Activated CD8-positive, alpha-beta memory T cell treated with anti-CD3 and anti-CD28 coated beads for 1 hour (primary cell): ENCODE measurements at places on chromosomes 1 and 21.

GRCh38 chr1:28243685-28244311 is 7.9 kb downstream of the ATP5IF1 start:
- no peak for DNase-seq

- no peak for DNase-seq
Observed at GRCh38 chr21:34979383-34979782, 69.7 kb downstream of the RUNX1 start.

DNA sequence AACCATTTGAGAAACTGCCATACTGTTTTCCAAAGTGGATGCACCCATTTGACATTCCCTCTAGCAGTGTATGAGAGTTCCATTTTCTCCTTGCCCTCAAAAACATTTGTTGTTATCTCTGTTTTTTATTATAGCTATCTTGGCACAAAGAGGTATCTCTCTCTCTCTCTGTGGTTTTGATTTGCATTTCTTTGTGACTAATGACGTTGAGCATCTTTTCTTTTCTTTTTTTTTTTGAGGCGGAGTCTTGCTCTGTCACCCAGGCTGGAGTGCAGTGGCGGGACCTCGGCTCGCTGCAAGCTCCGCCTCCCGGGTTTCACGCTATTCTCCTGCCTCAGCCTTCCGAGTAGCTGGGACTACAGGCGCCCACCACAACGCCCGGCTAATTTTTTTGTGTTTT is 17.4 kb upstream of the ZMYM6 start:
- no peak for DNase-seq

DNA sequence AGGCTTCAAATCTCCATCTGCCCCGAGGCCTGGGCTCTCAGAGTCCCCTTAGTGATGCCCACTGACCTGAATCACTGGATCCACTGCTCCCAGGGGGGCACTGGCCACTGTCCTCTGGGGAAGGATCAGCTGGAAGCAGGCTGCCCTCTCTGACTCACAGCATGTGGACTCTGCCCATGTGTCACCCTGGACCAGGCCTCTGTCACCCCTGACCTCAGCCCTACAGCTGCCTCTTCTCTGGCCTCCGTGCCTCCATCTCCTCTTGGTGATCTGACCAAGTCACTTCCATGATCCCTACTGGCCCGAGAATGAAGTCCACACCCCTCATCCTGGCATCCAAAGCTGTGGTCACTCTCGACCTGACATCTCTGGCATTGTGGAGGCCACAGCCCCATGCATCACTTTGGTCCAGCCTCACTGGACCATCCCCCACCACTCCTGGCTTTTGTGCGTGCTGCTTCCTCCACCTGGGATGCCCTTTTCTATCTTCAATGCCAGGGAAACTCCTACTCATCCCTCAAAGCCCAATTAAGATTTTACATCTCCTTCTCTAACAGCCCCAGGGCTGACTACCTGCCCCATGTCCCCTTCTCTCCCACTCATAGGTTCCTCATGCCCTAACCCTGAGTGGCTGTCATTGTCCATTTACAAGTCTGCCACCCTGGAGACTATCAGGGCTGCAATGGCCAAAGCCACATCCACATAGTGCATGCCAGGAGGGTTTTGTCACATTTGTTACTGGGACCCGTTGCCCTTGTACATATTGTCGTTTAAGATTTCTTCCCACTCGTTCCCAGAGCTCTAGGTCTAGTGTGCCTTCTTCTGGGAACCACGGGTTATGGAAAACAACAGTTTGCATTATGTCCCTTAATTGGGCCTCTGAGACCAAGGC is 685.0 kb downstream of the MATN1 start:
- DNase-seq: no peak

- DNase-seq: no peak
Observed at GRCh38 chr1:5933676-5934057, 58.6 kb downstream of the NPHP4 start.

DNA sequence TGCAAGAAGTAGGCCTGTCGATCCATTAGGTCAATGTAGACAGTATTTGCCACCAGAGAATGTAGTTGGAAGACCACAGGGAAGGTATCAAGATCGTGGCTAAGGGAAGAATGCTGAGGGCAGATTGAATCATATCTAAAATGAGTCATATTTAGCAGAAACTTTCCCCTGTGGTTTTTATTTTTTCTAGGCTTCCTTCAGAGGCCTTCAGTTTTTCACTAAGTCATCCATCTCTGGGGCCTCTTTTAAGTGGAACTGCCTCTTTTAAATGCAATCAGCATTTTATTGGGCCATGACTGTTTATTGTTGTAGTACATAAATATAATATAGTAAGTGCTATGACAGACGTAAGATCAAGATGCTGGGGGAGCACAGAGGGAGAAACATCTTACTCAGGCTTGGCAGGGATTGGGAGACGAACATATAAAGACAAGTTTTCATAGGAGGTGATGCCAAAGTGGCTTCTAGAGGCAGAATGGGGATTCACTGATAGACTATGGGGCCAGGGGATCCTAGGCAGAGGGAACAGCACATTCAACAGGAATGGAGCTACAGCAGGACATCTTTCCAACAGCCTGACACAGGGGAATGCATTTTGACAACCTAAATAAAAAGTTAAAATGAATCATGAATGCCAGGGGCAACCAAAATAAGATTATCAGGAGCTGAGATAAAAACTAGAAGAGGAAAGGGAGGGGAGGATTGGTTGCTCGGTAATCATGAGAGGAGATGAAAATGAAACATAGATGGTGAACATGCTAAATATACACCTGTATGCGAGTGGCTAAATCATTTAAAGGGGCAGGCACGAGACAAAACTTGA is 20.1 kb downstream of the UBE2U start:
- DNase-seq: no peak

- no peak for DNase-seq
Observed at GRCh38 chr1:243346016-243346415, 90.2 kb downstream of the SDCCAG8 start.

DNA sequence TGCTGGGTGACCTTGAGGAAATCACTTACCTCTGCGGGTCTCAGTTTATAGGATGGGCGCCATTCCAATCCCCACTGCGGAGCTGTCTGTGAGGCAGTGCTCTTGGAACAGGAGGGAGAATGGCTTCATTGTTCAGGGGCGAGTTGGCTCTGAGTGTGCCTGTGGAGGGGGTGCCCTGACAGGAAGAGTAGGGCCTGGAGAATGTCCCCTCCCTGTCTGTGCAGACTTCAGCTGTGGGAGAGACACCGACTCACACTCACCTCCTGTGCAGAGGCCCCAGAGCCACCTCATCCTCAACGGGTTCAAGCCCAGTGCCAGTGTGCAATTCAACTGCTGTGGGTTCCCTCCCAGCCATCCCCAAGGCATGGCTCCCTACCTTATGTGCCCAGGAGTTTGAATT is 17.1 kb downstream of the ADORA1 start:
- no peak for DNase-seq

DNA sequence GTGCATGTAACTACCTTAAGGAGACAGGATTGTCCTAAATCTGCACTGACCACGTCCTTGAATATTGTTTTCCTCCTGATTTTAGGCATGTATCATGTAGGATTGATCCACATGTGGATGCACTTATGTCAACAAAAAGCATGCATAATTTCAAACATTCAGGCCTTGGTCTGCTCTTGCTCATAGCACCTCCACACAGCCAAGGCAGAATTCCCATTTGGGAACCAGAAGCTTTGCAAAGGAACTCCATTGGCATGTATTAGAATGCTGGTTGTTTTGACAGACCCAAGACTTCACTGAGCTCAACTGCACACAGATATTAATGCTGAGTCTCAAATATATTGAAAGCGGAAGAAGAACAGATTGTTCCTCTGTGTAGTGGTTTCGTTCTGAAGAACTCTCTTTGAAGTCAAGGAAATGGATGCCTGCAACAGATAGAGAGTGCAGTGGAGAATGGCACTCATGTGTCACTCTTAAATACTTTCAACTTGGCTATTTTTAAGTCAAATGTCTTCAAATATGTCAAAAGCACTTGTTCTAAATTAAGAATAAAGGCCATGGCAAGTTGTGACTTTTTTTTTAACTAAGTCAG is 387.6 kb downstream of the LTN1 start:
- DNase-seq: no peak

- DNase-seq: no peak
Observed at GRCh38 chr1:53140451-53140850, 2.0 kb downstream of the SLC1A7 start.

DNA sequence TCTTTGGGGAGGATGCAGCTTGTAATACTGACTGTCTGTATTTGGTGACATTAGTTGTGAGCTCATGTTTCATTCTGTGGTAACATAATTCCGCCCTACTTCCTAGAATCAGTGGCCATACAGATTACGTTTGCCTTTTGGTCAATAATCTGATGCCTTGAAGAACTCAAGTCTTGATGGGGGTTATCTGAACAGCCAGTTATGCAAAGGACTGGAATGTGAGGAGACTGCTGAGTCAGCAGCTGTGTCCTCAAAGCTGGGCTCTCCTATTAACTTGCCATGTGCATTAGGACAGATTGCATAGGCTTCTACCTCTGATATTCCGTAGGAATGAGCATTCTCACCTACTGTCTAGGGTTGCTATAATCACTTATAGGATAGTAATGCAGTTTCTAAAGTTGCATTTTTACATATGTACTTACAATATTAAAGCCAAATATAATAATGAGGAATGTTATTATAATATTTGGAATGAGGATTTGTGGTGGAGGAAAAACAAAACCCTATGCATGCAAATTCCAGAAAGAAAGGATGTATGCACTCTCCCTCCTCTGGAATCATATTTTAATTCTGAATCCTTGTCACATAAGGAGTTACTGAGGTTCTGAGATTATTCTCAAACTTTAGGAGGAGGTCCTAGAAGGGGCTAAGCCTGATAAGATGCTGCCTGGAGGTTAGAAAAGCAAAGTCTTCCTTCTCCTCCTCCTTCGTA is 116.0 kb downstream of the NOS1AP start:
- no peak for DNase-seq

DNA sequence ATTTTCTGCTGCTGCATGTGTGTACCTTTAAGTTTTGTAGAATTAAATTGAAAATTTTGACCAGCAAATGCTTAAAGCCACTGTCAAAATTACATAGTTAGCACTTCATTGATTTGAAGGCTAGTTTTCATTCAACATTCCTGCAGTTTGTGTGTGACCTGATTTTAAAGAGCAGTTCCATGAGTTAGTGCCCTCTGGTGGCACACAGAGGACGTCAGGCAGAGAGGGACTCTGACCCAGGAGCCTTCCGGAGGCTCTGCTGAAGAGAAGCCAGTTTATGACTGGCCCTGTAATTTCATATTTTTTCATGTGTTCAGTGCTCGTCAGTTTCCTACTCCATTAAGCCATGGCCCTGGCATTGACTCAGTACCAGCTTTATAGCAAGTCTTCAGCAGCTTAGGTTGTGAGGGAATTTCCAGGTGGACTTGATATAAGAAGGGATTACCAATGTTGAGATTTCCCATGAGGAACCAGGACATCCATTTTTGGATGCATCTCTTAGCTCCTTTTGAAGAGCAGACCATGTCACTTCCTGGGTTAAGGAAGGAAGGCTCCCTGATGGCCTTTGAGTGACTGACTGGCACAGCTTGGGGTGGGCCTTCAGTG is 104.7 kb downstream of the CAMTA1 start:
- DNase-seq: peak; percentile 11

DNA sequence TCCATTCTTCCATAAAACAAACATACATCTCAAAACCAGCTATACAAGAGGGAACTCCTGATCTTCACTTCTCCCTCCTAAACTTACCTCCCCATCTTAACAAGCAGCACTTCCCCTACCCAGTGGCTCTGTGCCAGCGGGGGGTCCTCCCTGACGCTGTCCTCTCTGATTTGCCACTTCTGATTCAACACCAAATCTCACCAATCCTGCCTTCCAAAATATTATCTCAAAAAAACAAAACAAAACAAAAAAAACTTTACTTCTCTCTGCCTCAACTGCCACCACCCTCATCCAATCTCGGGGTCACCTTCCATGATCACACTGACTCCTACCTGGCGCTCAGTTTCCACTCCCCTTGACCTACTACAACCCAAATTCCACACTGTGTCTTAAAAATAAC is 72.8 kb downstream of the SLC45A1 start:
- DNase-seq: no peak

- DNase-seq: no peak
Observed at GRCh38 chr21:34618941-34619340, 4.0 kb upstream of the RCAN1 start.
